Stimulated activated CD8-positive, alpha-beta memory T cell treated with anti-CD3 and anti-CD28 coated beads, Interleukin-2, amount 100 ng/mL, for 1 hour (primary cell): ENCODE measurements at places on chromosomes 3 and 15.

DNA sequence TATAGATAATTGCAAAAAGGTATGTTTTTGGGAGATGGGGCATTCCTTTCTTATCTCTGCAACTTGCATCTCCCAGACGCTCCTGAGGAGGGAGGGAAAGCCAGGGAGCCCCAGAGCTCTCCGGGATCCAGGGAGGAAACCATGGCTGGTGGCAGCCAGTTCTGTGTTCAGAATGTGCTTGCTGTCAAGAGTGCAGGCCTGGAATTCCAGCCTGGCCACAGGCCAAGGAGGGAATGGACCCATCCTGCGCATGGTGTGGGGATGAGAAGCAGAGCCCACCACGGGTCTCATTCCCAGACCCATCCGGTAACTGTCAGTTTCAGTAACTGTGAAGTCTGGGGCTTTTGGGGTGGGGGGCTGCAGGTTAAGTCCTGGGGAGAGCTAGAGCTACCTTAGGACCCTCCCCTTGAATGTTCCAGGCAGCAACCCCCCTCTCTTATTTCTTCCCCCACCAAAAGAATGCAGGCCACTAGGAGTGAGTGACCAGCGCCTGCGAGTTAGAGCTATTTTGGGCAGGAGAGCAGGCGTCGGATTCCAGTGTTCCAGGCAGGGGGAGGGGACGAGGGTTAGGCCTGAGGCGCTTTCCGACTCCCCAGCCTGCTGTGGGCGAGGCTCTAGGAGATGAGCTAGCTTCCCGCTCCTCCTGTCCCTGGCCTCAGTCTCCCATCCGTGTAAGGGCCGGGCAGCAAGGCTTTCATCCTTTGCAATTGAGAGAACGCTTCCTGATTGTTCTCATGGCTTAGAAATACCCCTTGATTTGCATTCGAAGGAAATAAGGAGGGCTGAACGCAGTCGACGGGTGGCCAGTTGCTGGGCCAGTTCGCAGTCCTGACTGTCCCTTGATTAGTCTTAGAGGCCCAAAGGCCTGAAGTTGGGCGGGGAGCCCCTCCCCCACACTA, 781 bp upstream of the DAG1 start:
- no peak for DNase-seq

- no peak for DNase-seq
Observed at GRCh38 chr3:188881954-188882641, 289.7 kb upstream of the TPRG1 start.

- no peak for DNase-seq
Observed at GRCh38 chr3:117282566-117282965, 573.0 kb downstream of the TUSC7 start.

GRCh38 chr3:23073724-23074305, 129.3 kb upstream of the UBE2E2 start:
- no peak for DNase-seq

- DNase-seq = no peak
Observed at GRCh38 chr3:155070932-155071387, 9.2 kb upstream of the MME start.

GRCh38 chr15:58307313-58307961, 124.4 kb upstream of the LIPC start:
- no peak for DNase-seq

DNA sequence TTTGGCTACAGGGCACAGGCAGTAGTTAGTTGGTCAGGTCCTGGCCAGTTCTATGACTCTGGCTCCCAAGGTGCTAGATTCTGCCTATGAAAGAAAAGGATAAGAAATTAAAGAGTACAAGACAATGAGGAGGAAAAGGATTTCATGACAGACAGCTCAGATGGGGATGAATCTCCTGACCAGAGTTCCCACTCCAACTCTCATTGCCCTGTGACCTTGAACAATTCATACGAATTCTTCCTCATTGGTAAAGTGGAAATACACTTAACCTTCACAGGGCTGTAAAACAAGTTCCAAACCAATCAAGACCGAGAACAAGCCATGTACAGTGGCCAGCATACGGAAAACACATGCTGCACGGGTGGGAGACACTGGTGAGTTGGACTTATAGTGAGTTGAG, 23.7 kb downstream of the CLEC3B start:
- DNase-seq = no peak

- DNase-seq = no peak
Observed at GRCh38 chr3:24096695-24097290, 151.7 kb downstream of the NR1D2 start.

DNA sequence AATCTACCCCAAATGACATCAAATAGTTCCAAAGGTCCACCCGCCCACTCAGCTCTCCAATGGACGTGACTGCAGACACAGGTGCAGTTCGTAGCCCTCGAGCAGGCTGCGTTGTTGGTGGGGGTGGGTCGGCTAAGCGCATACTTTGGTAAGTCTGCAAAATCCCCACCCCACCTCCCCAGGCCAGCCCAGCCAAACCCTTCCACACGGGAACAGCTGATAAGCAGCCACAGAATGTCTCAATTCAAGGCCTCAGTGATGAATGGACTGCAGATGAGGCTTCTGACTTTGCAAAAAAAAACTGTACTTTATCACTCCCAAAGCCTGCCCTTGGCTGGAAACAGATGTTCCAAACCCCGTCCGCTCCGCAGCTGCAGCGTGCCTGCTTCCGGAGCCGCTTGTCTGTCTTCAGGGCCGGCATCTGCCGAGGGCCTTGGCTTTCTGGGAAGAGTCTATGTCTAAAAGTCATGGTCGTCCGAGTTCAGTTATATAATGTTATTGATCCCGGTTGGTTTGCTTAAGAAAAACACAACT, 38.2 kb downstream of the PCSK6 start:
- no peak for DNase-seq

GRCh38 chr3:15933439-15934139, 135.8 kb upstream of the ANKRD28 start:
- no peak for DNase-seq

DNA sequence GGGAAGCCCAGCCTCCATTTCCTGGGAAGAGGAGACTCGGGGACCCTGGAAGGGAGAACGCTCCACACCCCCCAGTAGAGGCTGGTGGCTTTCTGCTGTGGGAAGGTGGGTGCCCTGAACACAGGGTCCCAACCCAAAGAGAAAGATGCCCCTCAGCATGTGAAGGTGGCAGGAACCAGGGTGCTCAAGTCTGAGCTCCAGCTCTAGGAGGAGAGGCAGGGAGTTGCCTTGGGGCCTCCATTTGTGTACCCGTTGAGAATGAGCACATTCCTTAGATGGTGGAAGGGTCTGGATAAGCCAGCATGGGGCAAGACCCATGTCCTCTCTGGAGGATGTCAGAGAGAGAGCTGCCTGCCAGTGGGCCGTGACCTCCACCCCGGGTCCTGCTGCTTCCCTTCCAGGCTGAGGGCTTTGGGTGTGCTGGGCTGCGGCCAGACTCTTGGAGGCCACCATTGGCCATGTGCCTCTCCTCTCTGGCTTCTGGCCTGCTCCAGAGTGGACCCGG, 212.4 kb downstream of the TBC1D2B start:
- DNase-seq = no peak

DNA sequence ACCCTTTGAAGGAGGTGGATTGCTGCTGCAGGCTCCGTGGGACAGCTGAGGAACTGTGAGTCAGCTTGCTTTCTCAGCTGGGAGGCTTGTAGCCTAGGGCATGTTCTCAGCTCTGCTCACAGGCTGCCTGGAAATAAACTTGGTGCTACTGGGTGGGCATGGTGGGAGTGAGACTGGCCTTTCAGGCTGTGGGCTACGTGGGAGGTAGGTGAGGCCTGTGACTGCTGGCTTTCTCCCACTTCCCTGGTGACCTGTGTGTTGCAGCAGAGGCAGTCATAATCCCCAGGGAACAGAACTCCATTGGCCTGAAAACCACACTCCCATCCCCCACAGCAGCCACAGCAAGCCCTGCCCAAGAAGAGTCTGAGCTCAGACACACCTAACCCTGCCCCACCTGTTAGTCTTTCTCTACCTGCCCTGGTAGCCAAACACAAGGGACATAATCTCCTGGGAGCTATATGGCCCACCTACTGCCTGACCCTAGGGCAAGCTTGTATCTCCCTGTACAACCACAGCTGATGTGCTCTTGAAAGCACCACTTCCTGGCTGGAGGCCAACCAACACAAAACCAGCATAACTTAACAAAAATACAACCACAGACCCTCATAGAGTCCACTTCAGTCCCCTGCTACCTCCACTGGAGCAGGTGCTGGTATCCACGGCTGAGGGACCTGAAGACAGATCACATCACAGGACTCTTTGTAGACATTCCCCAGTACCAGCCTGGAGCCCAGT, 236.5 kb downstream of the SQOR start:
- DNase-seq = no peak

DNA sequence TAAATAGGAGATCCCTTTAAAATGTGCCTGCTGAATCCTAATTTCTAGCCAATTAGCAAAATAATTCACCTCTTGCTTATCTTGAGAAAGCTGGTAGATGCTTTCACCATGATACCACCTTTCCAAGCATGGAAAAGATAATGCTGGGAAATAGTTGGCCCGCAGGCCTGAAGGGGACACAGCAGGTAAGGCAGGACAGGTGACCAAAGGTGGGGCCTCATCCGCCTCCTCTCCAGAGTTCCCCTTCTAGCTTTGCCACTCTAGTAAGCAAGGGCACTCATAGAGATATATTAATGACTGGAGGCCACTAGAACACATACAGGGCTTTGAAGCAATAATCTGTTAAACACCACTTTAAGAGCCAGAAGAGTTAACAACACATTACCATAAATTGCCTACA, 45.5 kb downstream of the SATB1 start:
- no peak for DNase-seq

DNA sequence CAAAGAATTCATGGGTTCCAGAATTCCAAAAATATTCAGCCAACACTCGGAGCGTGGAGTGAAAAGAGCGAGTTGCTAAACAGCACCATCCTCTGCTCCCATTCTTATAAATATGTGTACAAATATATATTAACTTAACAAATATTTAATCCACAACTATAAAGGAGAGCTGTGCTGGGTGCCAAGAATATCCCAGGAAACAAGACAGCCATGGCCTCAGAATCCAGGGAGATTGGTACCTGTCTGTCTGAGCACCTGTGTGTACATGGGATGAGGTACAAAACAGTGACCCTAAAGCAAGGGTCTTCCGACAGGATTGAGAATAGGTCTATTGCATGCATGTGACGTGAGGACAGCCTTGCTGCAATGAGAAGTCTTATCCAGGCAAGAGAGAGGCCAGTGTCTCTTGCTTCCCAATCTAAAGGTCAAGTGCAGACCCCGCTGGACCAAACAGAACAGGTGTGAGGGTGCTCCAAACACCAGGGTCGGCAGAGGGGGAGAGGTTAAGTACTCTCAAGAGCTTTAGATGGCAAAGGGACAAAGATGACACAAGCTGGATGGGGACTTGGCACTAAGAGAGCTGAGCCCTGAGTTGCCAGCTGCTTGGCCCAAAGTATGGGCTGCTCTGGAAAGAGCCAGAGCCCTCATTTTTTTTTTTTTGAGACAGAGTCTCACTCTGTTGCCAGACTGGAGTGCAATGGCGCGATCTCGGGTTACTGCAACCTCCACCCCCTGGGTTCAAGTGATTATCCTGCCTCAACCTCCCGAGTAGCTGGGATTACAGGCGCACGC, 36.2 kb downstream of the HOMER2 start:
- no peak for DNase-seq

GRCh38 chr15:39517122-39517855, 63.6 kb upstream of the THBS1 start:
- no peak for DNase-seq

GRCh38 chr3:106629215-106629832, 747.9 kb upstream of the CCDC54 start:
- DNase-seq = no peak

GRCh38 chr3:115986555-115987207, 363.4 kb downstream of the GAP43 start:
- DNase-seq = no peak

DNA sequence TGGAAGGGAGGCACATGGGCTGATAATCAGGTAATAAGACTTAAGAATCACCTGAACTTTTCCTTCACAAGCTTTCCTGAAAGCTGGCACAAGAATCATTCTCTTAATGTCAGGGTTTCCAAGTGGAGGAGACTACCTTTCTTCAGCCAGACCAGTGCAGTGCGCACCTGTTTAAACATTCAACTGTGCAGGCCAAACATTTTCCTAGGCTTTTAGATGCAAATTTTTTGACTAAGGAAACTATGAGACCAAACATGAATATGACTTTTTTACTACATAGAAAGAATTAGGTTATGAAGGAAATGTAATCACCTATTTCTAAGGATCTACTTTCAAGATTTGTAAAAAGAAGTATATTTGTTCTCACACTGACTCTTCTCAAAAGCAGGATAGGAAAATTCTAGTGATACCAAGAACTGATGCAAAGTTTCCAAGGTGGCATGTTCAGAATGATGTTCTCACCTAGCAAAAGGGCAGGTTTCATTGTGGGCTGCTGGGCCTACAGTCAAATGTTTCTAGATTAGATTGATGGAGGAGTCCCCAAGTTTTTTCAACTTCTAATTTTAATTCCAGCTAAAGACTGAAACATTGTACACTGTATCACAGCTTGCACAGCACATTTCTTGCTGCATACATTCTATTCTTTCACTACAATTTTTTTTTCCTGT, 339.1 kb downstream of the TIGIT start:
- DNase-seq = no peak

- no peak for DNase-seq
Observed at GRCh38 chr3:42129014-42129953, 38.1 kb downstream of the TRAK1 start.

- DNase-seq = no peak
Observed at GRCh38 chr15:47340571-47340920, 376.8 kb upstream of the SEMA6D start.

DNA sequence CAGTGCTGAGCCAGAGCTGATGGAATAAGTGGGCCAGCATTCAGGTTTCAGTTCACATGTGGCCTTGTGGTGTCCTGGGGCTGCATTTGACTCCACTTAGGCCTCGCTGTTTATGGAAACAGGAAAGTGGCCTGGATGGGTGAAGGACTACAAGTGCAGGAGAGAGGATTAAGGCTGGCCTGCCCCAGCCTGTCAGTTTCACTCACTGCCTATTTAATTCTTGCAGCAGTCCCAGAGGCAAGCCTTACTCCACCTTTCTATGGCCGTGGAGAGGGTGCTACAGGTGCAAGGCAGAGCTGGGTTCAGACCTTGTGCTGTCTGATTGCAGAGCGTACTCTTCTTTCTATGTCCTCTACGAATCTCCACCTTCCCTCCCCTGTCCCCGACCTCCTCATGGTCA, 37.7 kb downstream of the ABHD17C start:
- DNase-seq = no peak

DNA sequence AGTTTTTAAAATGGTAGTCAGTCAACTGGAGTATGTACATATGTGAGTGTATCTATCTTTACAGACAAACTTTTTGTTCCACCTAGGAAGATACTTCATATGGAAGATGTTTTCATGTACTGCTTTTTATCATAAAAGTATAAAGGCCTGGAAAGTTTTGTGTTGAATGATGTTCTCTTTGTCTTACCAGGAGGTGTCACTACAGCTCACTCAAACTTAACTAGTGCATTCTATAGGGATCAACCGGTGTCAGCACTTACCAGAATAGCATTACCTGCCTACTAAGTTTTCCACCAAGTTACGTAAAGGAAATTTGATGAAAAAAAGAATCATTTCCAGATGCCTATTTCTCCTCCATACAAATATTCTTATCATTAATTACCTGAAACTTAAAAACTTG, 522.6 kb upstream of the SEMA6D start:
- DNase-seq = no peak
